NAMALWA (cell line): ENCODE measurements at places on chromosomes 7 and 10.
A peak's percentile ranks its signal among the peaks of the same experiment; 100 is the strongest.

DNA sequence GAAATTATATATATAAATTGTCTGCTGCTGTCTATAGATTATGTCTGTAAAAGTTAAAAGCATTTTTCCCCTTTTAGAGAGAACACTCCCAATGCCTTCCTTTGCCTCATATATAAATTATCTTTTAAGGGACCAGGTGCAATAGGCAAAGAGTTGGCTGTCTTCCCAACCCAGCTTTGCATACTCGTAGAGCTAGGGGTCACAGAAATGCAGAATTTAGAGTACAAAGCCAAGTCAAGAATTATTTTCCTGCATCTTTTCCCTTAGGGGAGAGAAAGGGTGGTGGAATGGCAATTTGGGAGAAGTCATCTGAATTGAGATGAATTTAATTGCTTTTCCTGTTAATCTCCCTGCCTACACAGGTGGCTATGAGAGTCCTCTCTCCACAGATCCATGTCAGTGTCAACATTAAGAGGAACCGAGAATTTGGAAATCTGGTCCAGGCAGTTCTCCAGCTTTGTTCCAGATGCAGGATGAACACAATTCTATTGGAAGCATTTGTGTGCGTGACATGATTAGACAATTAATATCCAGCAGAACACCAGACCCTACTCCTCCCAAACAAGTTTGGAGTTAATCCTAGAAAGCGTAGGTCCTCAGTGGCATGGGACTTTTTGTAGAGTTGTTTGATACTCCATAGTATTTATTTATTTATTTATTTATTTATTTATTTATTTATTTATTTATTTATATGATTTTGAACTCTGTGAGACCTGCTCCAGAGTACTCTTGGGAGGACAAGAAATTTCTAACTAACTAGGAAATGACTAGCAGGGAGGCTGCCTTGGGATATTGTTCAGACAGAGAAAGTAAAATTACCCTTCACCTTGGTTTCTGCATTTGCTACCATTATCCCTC is 80.3 kb upstream of the SKAP2 start:
- peak; percentile 24 for DNase-seq

- no peak for DNase-seq
Measured at GRCh38 chr10:71774916-71775702, 1.8 kb upstream of the VSIR start.

GRCh38 chr7:129607471-129608120 is 3.9 kb upstream of the NRF1 start:
- DNase-seq, result peak; percentile 67

- no peak for DNase-seq
Measured at GRCh38 chr7:17123020-17123419, 175.4 kb upstream of the AHR start.

- no peak for DNase-seq
Measured at GRCh38 chr7:30894866-30895605, 16.6 kb upstream of the AQP1 start.

GRCh38 chr10:21826725-21827124 is 176.8 kb downstream of the DNAJC1 start:
- DNase-seq, result no peak

DNA sequence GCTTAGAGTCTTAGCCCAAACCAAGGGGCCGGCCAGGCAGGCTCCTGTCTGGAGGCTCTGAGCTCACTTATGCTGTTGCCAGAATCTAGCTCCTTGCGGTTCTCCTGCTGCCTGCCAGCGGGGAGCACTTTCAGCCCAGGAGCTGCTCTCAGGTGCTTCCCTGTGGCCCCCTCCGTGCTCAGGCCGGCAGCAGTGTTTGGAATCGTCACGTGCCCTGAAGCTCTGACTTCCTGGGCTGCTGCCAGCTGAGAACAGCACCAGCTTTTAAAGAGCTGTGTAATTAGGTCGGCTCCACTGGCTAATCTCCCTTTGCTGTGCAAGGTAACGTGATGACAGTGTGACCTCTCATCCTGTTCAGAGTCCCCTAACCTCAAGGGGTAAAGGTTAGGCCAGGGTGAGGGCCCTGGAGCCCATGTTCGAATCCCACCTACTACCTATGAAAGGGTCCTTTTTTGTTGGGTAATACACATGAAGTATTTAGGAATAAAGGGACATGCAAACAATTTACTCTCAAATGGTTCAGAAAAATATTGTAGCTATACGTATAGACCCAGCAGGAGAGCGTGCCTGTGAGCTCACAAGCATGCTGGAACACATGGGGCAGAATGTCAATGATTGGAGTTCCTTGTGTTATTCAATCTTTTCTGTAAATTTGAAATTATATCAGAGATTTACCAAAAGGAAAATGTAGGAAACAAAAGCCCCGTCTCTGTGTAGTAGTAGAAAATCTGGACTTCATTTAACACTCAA is 16.6 kb downstream of the ZNF862 start:
- DNase-seq, result no peak

GRCh38 chr7:133702960-133703359 is 424.2 kb upstream of the LRGUK start:
- DNase-seq, result no peak
